Stimulated activated CD8-positive, alpha-beta memory T cell treated with anti-CD3 and anti-CD28 coated beads, Interleukin-15, amount 100 ng/mL, for 24 hours (primary cell): ENCODE measurements at places on chromosomes 1 and 21.

DNA sequence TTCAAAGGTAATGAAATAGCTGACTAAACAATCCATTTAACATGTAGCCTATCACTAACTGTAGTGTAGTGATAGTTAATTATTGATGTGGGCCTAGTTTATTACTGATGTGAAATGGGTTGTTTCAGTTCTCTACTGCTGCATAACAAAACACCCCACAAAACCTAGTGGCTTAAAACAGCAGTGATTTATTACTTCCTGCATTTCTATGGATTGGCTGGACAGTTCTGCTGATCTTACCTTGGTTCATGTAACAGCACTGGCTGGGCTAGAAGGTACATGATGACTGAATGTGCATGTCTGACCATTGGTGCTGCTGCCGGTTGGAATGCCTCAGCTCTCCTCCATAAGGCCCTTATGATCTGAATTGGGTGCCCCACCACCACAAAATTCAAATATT lies 5.4 kb upstream of the ABL2 start:
- no peak for DNase-seq

- DNase-seq, result no peak
Measured at GRCh38 chr21:33441489-33442477, 38.0 kb downstream of the TMEM50B start.

DNA sequence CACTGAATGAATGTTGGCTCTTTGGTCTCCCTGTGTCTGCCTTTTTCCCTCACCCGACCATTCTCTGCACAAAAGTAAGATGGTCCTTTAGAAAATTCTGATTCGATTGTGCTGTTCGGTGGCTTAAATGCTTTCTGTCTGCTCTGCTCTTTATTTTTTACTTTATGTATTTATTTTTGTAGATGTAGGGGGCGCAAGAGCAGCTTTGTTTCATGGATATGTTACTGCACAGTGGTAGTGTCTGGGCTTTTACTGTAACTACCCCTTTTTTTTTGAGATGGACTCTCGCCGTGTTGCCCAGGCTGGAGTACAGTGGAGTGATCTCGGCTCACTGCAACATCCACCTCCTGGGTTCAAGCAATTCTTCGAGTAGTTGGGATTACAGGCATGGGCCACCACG lies 15.7 kb downstream of the NLRP3 start:
- no peak for DNase-seq

DNA sequence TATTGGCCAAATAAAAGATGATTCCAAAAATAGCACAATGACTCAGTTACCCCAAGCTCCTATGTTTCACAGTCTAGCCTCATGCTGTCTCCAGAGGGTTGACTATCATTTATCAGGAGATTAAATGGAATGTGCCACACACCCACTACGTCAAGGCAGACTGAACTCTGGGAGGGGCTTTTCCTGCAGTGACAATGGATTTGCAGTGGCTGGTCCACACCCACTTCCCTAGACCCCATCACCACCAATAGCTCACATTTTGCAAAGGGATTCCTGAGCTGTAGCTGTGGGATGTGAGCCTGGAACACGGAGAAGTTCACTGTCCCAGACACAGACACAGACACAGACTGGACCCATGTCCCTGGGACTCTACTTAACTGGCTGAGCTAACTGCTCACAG lies 77.1 kb downstream of the HLCS start:
- DNase-seq, result no peak

DNA sequence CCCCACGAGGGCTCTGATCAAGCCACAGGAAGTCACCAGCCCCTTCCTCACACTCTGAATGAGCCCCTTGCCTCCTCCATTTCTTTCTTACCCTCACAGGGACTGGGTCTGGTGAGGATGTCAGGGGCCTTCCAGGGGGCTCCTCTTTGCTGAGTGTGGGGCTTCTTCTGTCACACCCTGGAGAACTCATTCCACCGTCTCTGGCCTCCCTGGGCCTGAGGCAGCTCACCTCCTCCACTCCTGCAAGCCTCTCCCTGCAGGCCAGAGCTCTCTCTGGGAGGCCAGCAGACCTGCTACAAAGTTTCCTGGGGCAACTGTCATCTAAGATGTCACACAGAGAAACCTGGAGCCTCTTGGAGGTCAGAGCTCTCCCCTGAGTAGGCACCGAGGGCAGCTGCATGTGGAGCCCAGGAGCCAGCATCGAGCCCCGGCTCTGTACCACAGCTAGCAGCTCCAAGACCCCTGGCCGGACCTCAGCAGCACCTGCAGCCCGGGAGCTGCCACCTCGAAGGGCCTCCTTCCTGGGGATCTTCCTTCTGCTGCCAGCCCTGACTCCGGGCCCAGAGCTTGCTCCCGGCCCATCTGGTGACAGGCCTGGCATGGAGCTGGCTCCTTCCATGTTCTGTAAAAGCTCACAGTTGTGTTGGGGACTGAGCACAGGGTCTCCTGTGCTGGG lies 1.1 kb downstream of the SPOCD1 start:
- no peak for DNase-seq

GRCh38 chr21:23694390-23694789 lies 1912.9 kb downstream of the MRPL39 start:
- DNase-seq, result no peak

DNA sequence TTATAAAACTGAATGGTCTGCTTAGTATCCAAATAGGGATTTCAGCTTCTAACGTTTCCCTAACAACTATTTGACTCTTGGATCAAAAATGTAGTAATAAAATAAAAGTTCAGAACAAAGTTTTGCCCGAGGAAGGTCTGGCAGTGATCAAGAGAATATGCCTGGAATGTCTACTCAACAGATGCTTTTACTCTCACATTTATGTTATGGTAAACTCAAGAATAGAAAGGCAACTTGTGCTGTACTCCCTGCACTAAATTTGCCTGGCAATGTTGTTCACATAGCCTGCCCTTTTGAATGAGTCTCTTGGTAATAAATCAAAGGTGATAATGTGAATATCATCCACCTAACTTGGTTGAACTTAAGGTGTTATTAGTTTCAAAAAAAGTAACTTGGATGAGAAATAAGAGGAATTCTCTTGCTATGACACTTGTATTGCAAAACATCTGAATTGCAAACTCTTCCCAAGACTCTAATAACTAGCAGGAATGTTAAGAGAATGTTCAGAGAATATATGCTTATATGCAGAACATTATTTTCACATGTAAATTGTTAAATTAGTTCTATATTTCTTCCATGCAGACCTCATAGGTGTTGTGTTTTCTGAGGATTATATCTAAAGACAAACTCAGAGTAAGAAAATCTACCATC lies 215.8 kb downstream of the COL24A1 start:
- no peak for DNase-seq

DNA sequence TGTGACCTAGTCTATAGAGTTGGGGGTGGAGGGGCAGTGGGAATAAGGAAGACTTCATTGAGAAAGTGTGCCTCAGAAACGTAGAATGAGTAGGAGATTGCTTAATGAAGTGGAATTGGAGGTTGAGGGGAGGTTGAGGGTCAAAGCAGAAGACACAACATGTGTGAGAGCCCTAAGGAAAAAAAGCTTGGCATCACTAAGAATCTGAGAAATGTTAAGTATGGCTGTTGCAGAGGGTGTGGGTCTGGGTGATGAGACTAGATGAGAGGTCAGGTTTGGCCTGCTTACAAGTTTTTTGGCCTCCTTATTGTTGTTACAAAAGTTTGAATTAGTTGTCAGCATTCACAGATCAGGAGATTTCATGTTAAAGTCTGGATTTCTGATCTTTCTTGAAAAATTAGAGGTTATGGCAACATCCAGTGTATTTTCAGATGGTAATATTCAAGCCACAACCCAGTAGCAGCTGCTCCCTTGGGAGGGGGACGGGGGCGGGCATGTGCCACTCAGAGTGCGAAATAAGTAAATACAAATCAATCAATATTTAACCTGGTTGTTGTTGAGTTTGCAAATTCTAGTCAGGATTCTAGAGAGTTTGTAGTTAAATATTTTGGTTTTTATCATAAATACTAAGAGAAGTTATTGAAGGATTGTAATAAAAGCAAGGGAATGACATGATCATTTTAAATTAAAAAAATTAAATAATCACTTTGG lies 4.3 kb downstream of the MAN1A2 start:
- no peak for DNase-seq

DNA sequence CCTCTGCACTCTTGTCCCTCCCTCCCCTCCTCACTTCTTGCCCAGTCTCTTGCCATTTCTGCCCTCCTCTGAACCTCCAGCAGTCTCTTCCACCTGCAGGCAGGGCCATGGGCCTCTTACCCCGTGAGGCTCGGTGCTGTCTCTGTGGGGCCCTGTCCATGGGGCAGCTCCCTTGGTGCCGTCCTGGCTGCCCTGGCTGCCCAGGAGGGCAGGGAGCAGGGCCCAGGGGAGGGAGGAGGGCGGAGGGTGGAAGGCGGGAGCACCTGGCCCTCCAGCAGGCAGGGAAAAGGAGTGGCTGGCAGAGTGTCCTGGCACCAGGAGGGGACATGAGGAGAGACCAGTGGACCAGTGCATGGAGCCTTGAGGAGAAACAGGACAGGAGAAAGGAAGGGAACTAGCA lies at the start of gene RORC:
RORC (minus strand) TSS at position 198 of the 400 bp plus-strand sequence; CDS start at position 160, 38 bp downstream.
- DNase-seq, result no peak

- no peak for DNase-seq
Measured at GRCh38 chr1:224781800-224782199, 147.7 kb upstream of the DNAH14 start.

- DNase-seq, result no peak
Measured at GRCh38 chr21:29786496-29787360, 153.1 kb downstream of the GRIK1 start.

DNA sequence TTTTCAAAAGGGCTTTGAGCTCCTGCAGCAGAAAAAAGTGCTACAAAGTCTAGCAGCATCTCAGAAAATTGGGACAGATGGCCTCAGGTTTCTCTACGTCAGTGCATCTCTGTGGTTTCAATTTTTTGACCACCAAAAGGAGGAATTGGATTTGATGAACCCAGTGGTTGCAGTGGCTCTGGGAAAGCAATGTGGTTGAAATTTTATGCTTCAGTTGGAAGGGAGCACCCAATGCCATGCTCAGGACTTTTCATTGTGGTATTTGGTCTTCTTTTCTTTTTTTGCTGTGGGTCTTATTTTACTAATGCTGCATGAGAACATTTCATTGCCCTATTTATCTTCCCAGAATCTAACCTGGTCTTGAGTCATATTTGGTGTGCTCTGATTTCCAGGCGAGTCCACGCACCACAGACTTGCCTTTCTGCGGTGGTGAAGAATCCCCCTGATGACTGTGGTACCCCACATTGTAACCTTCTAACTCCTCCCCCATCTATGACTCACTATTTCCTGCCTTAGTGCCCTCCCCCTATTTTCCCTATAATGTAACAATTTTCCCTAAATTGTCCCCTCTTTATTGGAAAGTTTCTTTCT lies 56.7 kb downstream of the S1PR1 start:
- DNase-seq, result no peak

DNA sequence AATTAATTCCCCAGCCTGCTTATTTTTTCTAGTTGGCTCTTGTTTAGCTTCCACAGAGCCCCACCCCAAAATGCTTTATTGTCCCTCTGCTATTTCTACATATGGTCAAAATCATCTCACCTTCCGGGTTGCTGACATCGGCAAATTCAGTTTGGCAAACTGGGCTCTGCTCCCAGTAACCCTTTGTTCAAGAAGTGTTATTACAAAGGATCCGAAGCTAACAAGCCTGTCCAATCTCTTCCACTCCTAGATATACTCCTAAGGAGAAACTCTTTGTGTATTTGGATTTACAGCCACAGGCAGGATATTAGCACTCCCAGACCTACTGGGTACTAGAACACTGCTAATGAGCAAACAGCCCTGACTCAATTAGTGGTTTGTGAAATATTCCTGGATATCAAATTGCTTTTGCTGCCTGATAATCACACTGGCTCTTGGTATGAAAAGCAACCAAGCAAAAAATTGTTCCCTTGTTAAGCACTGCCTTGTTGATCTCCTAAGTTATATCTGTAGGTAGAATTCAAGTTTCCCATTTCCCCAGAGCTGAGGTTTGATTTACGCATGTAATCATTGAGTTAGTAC lies 4.0 kb downstream of the JUN start:
- DNase-seq, result no peak

DNA sequence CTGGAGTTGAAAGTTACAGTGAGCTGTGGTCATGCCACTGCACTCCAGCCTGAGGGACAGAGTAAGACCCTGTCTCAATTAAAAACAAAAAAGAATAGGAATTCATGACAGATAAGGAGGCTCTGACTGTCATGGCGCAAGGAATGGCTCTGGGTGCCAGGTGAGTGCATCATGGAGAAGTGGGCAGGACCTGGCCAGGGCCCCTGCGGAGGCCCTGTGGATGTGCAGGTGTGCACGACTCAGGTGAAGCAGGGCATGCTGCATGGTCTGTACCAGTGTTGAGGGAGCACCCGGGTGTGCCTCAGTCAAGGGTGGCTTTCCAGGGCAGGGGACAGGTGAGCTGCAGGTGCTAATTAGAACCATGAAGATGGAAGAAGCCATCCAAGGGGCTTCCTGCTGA lies 14.0 kb downstream of the SLC1A7 start:
- DNase-seq, result no peak

DNA sequence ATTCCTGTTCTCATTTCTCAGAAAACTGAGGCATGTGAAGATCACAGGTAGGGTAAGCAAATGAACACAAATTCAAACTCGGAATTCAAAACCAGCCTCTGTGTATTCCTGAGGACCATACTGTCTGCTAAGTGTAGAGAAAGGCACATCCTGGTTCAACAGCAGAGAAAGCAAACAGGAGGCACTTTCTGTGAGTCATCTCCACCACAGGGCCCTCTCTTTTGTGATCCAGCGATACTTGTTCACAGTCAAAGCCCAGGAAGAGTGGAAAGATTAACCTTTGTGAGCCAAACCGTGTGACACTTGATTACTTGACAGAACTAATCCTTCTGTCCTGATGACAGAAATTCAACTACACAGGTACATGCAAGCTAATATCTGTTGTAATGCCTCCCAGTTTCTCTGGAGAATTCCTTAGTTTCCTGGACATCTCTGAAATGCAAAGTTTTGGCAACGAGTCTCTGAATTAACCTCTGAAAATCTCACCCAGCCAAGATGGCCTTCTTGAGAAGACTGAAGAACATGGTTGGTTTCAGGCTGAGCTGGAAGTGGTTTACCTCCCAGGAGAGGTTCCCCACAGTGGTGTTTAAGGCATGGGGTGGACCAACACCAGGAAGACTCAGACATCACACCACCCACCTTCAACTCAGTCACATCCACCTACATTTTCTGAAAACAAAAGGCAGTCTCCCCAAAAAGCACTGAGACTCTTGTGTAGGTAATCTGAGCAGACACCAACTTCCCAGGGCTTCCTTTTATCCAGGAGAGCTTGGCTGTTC lies 98.2 kb upstream of the ERG start:
- no peak for DNase-seq

- DNase-seq, result no peak
Measured at GRCh38 chr1:216793303-216793702, 70.1 kb upstream of the ESRRG start.

- no peak for DNase-seq
Measured at GRCh38 chr1:216119600-216119999, 303.6 kb downstream of the USH2A start.

DNA sequence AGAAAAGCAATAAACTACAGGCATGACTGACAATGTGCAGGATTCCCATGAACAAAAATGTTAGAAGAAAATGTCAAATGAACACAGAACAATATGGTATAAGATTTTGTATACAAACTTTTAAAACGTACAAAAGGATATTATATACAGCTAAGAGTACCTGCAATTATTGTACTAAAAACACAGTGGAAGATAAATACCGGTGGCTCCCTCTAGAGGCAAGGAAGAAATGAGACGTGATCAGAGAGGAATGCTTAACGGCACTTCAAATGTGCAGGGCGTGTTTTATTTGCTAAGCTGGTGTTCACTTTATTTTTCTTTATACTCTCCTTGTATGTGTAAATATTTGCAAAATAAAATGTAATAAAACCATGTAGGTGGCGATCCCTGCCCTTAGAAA lies 191.8 kb upstream of the SAMSN1 start:
- DNase-seq, result no peak
